ENCODE measurements at places on chromosomes 13 and 19. TPM values are rescaled to one million over a fixed set of nuclear protein-coding genes. Genes with fewer than 3 reads are reported as not detected.
A peak's percentile ranks its signal among the peaks of the same experiment; 100 is the strongest.

Gene PSG11
- not detected for total RNA-seq

Gene SPC24
- 50.9 TPM for total RNA-seq

Gene PEAK3
- not detected for total RNA-seq

Gene SLITRK6
- 3.4 TPM for total RNA-seq

Gene NDUFA3
- total RNA-seq = 134 TPM

- peak; percentile 49 for DNase-seq
- peaks cover 21% of the 10 kb centered on the region for H3K4me1 ChIP-seq
- H3K36me3 ChIP-seq = peaks cover 23% of the 10 kb centered on the region
These were observed 53.0 kb upstream of the ZNF254 start for GRCh38 chr19:24033963-24034342.

DNA sequence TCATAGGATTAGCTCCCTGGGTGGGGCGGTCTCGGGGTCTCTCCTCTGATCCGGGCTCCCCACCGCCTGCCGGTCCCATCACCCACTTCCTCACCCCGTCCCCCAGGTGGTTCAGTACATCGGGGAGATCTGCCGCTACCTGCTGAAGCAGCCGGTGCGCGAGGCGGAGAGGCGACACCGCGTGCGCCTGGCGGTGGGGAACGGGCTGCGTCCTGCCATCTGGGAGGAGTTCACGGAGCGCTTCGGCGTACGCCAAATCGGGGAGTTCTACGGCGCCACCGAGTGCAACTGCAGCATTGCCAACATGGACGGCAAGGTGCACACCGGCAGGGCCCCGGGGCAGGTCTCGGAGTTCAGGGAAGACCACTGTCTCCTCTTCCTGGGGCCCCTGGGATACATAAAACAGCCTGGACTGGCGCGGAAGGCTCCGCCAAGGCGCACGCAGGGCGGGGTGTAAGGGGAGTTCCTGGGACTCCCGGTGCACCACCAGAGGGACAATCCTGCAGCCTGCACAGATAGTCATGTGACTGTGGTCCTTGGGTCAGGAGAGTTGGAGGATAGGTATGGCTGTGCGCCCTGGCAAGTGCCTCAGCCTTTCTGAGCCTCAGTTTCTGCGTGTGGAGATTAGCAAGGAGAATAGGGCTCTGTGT is 14.2 kb upstream of the PGLS start:
- H3K36me3 ChIP-seq = no peaks in the 10 kb centered on the region
- H3K27ac ChIP-seq = no peak overlapping the region
- H3K4me3 ChIP-seq = no peak overlapping the region
- no peaks in the 10 kb centered on the region for H3K27me3 ChIP-seq
- no peak for DNase-seq
- no peaks in the 10 kb centered on the region for H3K4me1 ChIP-seq

- H3K27me3 ChIP-seq = no peaks in the 10 kb centered on the region
- peaks cover 69% of the 10 kb centered on the region for H3K4me1 ChIP-seq
- DNase-seq = no peak
- H3K4me3 ChIP-seq = no peak overlapping the region
These were observed 35.9 kb upstream of the IGFL1 start for GRCh38 chr19:46193678-46194077.

DNA sequence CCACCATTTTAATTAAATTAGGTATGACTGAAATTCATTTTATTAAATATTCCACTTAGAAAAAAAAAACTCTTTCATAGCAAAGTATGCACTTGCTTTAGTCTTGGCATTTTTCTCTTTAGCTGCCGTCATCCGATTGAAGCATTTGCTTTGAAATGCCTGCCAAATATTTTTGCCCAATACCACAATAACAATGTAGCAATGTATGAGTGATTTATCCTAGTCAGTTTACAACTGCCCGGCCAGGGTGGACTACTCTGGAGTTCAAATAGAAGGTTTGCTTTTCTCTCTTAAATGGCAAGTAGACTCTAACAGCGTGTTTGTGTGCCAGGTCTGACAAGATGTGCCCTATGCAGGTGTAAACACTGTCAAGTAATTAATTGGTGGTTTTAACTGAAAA is 675.3 kb upstream of the SGCG start:
- no peak overlapping the region for H3K27ac ChIP-seq
- H3K36me3 ChIP-seq = no peaks in the 10 kb centered on the region
- H3K4me1 ChIP-seq = no peaks in the 10 kb centered on the region
- H3K27me3 ChIP-seq = no peaks in the 10 kb centered on the region

DNA sequence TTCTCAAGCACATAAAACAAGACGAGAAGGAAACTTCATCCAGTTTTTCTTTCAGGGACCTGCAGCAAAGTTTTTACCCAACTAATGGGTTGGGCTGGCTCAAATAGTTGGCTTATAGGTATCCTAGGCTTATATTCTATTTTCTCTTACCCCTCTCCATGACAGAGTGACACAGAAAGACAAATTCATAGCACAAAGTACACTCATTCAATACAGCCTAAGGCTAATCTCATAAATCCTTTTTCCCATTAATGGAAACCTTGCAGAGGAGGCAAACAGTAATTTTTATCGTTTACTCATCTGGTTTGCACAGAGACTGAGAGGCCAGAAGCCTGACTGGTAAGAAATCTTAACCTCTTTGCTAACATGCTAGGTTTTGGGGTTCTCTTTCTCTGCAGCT is 1589.9 kb downstream of the SLITRK1 start:
- no peak overlapping the region for H3K4me3 ChIP-seq
- no peaks in the 10 kb centered on the region for H3K4me1 ChIP-seq
- no peak overlapping the region for H3K27ac ChIP-seq

Measured in PC-9 (cell line).